ENCODE measurements at places on chromosomes 4 and X.
A peak's percentile ranks its signal among the peaks of the same experiment; 100 is the strongest.

- DNase-seq, result no peak
These were observed 22.8 kb upstream of the ASMTL start for GRCh38 chrX:1475481-1475880.

- DNase-seq, result no peak
These were observed 18.8 kb upstream of the RASL11B start for GRCh38 chr4:52843351-52843750.

GRCh38 chr4:141497627-141498026 lies 138.8 kb upstream of the IL15 start:
- DNase-seq, result no peak

DNA sequence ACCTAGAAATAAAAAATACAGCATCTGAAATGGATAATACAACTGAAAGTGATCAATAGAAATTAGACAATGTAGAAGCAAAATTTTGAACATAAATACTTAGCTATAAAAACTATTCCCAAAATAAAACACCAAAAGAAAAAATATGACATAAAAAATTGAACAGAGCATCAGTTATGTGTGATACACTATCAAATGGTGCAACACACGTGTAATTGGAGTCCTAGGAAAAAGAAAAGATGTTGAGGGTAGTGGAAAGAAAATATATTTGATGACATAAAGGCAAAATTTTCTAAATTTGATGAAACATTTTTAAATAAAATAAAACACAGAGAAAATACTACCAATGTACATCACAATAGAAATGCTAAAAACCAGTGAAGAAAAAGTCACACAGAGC lies 63.1 kb downstream of the NPY2R start:
- DNase-seq, result no peak

DNA sequence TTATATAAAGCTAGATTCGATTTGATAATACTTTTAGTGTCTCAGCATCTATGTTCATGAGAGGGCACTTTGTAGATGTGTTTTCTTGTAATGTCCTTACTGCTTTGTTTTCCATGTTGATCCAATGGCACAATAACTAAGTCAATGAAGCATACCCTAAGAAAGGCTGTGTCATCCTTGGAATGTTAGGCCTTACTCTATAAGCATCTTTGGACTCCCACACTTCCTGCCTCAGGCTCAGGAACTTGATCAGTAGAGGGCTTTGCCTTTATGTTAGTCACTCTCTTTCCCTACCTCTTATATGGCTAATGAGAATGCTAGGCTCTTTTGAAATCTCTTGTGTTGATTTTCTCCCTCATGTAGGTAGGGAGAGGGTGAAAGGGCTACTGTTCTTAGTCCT lies 33.2 kb upstream of the EDA2R start:
- no peak for DNase-seq

GRCh38 chr4:16464651-16465050 lies 238.4 kb upstream of the TAPT1 start:
- DNase-seq, result no peak

- no peak for DNase-seq
These were observed 8.9 kb downstream of the AMBN start for GRCh38 chr4:70600977-70601376.

DNA sequence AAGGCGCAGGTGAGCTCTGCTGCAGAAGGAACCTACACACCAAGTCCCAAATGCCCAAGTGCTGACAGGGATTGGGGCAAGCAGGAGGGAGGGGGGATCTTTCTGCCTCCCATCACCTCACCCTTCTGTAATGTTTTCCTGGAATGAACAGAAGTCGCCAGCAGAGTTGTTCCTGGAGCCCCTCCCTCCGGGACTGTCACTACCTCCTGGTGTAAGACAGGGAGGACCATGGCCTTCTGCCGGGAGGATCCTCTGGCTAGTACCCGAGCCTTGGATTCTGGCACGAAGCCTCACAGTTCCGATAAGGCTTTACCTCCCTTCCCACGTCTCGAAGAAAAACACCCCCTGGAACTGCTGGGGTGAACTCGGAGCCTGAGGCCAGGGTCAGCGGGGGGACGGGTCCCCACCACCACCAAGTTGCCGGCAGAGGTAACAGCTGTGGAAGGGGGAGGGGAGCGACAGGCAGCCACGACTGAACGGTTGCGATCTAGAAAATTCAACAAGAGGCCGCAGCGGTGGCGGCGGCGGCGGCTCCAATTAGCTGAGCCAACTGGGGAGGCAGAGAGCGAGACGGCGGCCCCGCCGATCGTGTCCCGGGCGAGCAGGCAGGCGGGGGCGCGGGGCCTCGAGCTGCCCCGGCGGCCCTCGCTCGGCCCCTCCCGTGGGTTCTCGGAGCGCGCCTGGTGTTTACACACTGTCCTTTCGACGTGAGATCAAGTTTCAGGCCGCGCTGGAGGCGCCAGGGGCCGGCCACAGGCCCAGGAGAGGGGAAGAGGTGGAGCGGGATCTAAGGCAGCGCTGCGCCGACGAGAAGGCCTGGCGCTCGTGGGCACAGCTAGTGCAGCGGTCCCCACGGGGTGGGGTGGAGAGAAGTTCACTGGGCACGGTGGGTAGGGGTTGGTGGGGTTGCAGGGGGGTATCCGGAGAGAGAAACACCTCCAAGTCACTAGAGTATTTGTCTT lies 53.7 kb upstream of the BCOR start:
- no peak for DNase-seq

DNA sequence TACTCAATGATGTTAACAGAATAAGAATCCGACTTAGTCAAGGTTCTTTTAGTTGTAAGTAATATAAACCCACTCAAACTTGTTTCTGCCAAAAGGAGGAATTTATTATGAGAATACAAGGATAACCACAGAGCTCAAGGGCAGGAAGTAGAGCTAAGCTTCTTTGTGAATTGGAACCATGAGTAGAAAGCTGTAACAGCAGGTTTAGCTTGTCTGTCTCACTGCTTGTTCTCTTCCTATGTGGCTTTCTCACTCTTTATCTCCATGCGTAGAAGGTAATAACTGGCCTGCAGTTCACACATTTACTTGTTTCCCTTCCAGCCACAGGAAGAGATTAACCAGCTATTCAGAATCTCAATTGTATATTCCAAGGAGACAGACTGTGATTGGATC lies 378.3 kb downstream of the PPP1R2C start:
- DNase-seq, result no peak

GRCh38 chr4:90084967-90085295 lies 42.3 kb upstream of the CCSER1 start:
- no peak for DNase-seq

DNA sequence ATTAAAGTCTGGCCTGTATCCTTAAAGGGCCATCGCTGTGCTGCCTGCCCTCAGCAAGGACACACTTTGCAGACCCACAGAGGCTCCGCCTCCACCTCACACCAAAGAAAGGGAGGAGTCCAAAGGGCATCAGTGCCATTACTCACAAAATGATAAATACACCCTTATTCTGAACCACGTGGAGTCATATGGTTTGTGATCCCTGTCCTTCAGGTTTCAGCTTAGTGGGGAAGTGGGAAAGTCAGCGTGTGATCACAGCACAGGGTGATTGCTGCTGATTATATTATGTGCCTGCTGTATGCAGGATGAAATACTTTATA lies 35.9 kb upstream of the MSANTD1 start:
- no peak for DNase-seq

GRCh38 chr4:33071535-33071934 lies 2351.4 kb downstream of the PCDH7 start:
- DNase-seq, result no peak

DNA sequence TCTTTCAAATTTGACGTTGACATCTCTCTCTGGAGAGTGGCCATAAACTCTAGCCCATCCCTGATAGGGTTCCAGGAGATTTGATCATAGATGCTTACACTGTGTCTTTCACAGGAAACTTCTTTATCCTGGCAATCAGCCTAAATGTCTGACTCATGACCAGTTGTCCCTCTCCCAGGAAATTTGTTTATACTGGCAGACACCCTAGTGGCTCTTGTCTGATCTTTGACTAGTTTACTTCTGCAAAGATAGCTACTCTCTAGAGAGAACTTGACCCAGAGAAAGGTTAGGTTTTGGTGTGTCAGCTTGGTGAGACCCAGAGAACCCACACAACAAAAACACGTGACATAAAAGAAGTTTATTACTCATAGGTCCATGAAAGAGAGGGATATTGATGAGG lies 509.8 kb downstream of the CENPC start:
- no peak for DNase-seq

DNA sequence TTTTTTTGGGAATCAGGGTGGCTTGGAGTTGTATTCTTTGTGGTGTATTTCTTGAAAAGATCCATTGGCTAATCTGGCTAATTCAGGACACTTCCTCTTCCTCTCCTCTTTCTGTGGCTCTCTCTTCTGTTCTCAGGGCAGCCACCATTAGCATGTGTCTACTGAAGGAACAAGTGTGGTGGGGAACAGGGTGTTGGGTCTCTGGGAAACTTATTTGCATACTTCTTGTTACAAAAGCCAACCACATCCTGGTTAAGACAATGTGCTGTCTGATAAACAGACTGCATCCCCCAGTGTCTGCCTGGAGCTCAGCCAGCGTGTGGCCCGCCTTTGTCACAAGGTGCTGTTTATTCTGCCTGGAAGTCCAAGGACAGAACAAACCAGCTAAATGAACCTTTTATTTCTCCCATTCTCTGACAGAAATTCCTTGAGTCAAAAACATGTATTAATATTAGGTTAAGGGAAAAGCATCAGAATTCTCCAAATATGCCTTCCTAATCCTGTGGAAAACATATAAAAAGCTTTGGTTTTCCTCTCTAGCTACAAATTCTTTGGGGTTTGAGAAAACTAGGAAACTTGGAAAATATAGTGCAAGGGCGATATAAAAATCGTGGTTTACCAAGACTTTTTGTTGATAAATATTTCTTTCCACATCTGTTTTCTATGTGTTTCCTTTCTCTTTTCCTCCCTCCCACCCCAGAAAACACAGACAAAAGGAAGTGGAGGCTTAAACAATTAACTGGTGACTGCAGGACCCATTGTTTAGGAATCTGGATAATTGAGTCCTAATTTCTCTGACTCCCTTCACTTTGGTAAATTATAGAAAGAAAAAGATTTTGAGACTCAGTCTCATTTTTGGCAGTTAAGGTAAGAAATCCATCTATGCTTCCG lies 203.6 kb downstream of the SPRY1 start:
- peak; percentile 30 for DNase-seq

- no peak for DNase-seq
These were observed 11.3 kb upstream of the DHX15 start for GRCh38 chr4:24595659-24596058.

DNA sequence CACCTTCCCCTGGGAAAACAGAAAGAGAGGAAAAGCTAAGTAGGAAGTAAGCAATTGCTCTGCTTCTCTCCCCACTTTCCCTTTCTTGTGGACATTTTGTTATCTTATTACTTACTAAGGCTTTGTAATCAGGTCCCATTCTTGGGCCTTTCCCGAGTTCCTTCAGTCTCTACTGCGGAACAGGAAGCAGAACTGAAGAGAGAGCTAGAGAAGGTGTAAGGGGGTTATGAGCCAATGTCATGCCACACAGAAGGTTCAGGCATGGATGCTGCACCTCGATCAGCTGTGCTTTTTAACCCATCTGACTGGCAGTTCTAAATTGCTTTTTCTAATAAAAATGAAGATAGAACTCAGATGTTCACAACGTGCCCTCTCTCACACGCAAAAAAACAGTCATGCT lies 83.6 kb downstream of the MID1 start:
- no peak for DNase-seq

DNA sequence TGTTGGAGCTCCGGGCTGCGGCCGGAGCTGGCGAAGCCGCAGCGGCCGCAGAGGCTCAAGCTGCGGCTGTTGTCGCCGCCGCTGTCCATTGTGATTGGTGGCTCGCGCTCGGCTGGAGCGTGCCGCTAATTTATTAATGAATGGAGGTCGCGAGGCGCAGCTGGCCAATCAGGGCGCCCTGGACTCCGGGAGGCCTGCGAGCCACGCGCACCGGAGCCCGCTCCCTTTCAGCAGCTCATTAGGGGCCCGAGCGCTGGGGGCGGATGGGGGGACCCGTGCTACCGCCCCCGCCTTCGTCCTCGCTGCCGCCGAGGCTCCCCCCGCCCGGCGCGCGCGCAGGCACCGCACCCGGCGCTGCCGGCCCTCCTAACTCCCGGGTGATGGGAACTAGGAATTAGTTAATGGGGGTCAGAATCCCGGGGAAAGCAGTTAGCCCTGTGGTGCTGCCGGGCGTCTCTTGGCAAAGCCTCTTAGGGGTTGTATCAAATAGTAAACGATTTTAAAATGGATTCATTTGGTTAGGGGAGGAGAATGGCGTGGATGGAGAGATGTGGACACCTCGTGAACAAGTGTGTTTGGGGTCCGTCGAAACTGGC lies 589 bp upstream of the NEUROG2 start:
- no peak for DNase-seq

GRCh38 chrX:111831343-111831742 lies 44.6 kb upstream of the TRPC5OS start:
- no peak for DNase-seq

- no peak for DNase-seq
These were observed 102.4 kb upstream of the VCX2 start for GRCh38 chrX:8273451-8273895.

GRCh38 chr4:33930497-33930896 lies 2313.8 kb downstream of the ARAP2 start:
- no peak for DNase-seq

DNA sequence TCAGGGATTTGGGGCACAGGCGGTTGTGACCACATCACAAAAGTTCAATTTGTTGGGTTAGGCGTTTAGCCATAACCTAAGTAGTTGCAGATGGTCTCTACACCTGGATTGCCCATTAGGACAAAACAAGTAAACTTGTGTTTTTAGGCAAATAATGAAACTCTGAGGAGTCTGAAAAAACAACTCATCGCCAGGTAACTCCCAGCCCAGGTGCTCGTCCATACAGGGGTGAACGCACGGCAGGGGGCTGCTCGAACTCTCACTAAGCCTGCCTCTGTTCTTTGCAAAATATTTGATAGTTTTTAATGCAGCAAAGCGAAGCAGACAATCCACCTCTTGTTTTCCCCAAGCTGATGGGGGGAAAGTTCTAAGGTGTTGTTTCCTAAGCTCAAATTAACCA lies 559 bp upstream of the RHOH start:
- no peak for DNase-seq

DNA sequence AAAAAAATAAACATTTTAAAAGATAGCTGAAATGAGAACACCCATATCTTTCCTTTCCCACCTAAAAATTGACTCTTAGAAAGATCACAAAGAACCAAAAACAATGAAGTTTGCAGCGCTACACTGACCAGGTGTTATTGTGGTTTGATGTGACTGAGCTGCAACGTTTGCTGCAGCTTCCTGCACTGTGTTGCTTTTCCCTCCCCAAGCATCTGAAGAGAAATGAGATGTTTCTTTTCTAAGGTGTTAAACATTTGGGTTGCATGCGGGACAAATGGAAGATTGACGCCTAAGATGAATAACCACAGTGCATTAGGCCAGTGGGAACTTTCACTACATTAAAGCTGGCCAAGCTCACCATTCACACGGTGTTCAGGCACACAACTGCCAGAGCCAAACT lies 8.9 kb downstream of the LEF1 start:
- no peak for DNase-seq

DNA sequence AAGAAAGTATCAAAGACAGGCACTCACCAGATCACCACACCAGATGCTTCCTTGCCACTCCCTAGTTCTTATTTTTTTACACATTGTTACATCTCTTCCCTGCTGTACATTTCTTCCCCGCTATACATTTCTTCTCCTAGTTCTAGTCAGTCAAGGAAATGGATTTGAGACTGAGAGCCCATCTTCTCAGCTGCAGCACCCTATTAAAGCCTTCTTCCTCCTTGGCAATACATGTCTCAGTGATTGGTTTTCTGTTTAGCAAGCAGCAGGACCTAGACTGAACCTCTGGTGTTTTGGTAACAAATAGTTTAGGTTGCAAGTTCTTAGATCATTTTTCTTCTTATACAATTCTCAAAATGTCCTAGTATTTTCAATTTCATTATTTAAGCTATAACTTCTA lies 35.3 kb upstream of the KLHL8 start:
- DNase-seq, result no peak

- DNase-seq, result no peak
These were observed 141.6 kb upstream of the AADAT start for GRCh38 chr4:170231377-170231776.

All from caudate nucleus (tissue), 63 donors.